Activated CD4-positive, alpha-beta memory T cell treated with anti-CD3 and anti-CD28 coated beads, Interleukin-2, amount 10 ng/mL, durations not matched to agents 7 days and 5 days (primary cell): ENCODE measurements at places on chromosomes 3 and 15. TPM values are rescaled to one million over a fixed set of nuclear protein-coding genes. Genes with fewer than 3 reads are reported as not detected.

DNA sequence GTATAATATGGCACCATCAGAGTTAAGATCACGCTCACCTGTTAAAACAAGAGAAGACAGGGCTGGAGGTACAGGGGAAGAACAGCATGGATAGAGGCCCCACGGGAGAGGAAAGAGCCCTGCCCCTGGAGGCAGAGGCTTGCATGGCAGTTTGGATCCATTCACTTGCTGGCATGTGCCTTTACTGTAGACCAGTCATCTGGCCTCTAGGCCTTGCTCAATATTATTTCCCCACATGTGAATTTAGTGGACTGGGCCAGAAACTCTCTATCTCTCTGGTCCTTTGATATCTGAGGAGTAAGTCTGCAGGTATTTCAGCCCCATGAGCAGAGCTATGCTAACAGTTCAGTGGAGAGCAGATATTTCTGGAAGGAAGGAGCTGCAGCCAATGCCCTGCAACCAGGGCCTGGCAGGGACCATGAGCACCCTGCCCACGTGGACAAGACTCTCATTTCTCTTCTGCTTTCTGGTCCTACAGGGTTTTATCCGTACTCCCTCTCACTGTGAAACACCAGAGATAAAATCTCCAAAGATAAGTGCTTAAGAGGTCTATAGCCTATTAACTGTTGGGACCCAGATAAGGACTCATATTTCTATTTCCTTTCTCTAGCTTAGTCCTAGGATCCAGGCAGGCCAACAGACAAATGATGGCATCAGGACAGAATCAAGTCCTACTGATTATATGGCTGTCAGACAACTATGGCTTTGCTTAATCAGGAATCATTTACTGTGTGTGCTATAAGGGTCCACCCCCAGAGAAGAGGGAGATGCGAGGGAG lies 65.0 kb downstream of the CLDN11 start:
- H3K4me3 ChIP-seq: no peak overlapping the region
- H3K4me1 ChIP-seq: no peaks in the 10 kb centered on the region
- H3K36me3 ChIP-seq: no peaks in the 10 kb centered on the region
- no peak for DNase-seq
- peaks cover 12% of the 10 kb centered on the region for H3K27me3 ChIP-seq
- H3K27ac ChIP-seq: no peak overlapping the region

- no peak overlapping the region for H3K27ac ChIP-seq
- no peak overlapping the region for H3K4me3 ChIP-seq
- no peak for DNase-seq
- H3K27me3 ChIP-seq: no peaks in the 10 kb centered on the region
- peaks cover 45% of the 10 kb centered on the region for H3K4me1 ChIP-seq
Observed at GRCh38 chr15:31400222-31400927, 73.7 kb downstream of the KLF13 start.

DNA sequence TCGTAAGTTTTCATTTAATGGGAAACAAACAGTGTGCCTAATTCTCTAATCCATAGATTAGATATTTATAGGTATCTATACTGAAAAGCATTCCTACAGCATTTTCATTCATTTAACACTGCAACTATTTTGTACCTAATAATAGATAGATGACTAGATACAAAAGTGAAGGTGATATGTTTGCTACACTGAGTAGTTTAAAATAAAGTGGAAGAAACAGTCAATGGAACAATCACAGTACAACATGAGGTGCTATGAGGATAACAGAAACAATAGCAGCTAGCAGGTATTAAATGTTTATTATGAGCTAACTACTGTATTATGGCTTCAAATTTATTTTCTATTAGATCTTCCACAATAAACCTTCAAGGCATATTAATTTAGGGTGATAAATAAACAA lies 31.1 kb upstream of the ANXA2 start:
- no peaks in the 10 kb centered on the region for H3K27me3 ChIP-seq
- peaks cover 25% of the 10 kb centered on the region for H3K36me3 ChIP-seq
- H3K4me1 ChIP-seq: peaks cover 6% of the 10 kb centered on the region
- H3K4me3 ChIP-seq: no peak overlapping the region
- no peak for DNase-seq

DNA sequence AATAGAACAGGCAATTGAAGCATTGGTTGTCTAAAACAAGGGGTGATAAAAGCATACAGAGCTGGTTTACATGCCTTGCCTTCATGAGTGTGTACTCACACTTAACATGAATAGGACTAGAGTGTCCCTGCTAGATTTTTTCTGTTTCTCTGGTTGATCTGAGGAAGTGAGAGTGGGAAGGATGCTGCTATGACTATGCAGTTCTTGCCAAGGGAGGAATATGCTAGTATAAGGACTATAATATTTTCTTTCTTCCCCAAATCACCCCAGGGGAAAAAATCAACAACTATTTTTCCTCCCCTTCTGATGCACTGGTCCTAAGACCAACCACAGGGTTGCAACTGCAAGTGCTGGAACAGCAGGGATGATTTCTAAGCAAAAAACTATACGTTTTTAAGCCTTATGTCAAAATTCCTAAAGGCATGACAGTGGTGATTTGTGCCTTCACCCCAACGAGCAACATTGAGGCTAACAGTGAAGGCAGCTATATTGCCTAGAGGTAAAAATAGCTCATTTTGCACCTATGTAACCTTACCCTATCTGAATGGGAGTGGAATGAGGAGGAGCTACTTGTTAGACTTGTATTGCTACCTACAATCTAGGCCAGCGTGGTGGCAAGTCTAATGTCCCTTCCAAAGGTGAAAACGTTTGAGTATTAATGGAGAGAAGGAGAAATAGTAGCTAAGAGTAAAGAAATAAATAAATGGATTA lies 33.5 kb upstream of the USP8 start:
- no peak overlapping the region for H3K4me3 ChIP-seq
- no peaks in the 10 kb centered on the region for H3K36me3 ChIP-seq
- H3K4me1 ChIP-seq: peaks cover 3% of the 10 kb centered on the region
- no peak overlapping the region for H3K27ac ChIP-seq

The C3orf20 gene
- not detected for total RNA-seq

DNA sequence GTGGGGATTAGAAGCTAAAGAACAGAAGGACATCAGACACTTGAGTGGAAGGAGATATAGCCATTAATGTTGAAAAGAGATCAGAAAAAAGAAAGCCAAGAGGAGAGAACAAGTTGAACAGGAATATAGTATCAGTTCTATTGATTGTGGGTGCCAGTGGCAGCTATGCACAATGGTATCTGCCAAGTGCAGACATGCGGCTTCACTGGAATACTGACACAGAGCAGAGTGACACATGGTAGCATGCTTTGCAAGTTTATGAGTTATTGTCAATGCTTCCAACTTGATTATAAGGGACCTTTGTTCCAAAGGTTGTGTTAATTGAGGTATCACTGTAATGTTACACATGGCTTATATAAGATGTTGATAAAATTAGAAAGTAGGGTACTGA lies 42.0 kb upstream of the TP63 start:
- H3K27ac ChIP-seq: no peak overlapping the region
- no peaks in the 10 kb centered on the region for H3K27me3 ChIP-seq
- H3K36me3 ChIP-seq: peaks cover 2% of the 10 kb centered on the region
- no peak overlapping the region for H3K4me3 ChIP-seq
- H3K4me1 ChIP-seq: peaks cover 6% of the 10 kb centered on the region
- DNase-seq: no peak

GRCh38 chr3:71168121-71168721 lies 415.3 kb downstream of the FOXP1 start:
- no peaks in the 10 kb centered on the region for H3K4me1 ChIP-seq
- DNase-seq: no peak
- H3K4me3 ChIP-seq: no peak overlapping the region
- H3K27me3 ChIP-seq: no peaks in the 10 kb centered on the region

GRCh38 chr15:36758800-36759199 lies 179.4 kb downstream of the CDIN1 start:
- H3K4me1 ChIP-seq: peaks cover 2% of the 10 kb centered on the region
- H3K27ac ChIP-seq: no peak overlapping the region
- no peaks in the 10 kb centered on the region for H3K27me3 ChIP-seq
- DNase-seq: no peak
- no peaks in the 10 kb centered on the region for H3K36me3 ChIP-seq

The RASGRF1 gene
- not detected for total RNA-seq

- no peak overlapping the region for H3K4me3 ChIP-seq
- no peaks in the 10 kb centered on the region for H3K36me3 ChIP-seq
- peaks cover 27% of the 10 kb centered on the region for H3K27me3 ChIP-seq
- H3K4me1 ChIP-seq: no peaks in the 10 kb centered on the region
- H3K27ac ChIP-seq: no peak overlapping the region
Observed at GRCh38 chr15:77768107-77768506, 135.4 kb upstream of the LINGO1 start.

- H3K27me3 ChIP-seq: no peaks in the 10 kb centered on the region
- H3K27ac ChIP-seq: peak overlapping the region; percentile 27
- H3K36me3 ChIP-seq: peaks cover 29% of the 10 kb centered on the region
- no peak for DNase-seq
- H3K4me3 ChIP-seq: peak overlapping the region; percentile 94
Observed at GRCh38 chr15:43748376-43748775, 2.1 kb downstream of the PDIA3 start.

GRCh38 chr3:181250714-181251113 lies 261.2 kb upstream of the DNAJC19 start:
- DNase-seq: no peak
- no peaks in the 10 kb centered on the region for H3K4me1 ChIP-seq
- H3K4me3 ChIP-seq: no peak overlapping the region
- H3K27ac ChIP-seq: no peak overlapping the region
- H3K27me3 ChIP-seq: no peaks in the 10 kb centered on the region

The LEKR1 gene
- 1.4 TPM for total RNA-seq
